ENCODE measurements at places on chromosomes 16 and 17.

DNA sequence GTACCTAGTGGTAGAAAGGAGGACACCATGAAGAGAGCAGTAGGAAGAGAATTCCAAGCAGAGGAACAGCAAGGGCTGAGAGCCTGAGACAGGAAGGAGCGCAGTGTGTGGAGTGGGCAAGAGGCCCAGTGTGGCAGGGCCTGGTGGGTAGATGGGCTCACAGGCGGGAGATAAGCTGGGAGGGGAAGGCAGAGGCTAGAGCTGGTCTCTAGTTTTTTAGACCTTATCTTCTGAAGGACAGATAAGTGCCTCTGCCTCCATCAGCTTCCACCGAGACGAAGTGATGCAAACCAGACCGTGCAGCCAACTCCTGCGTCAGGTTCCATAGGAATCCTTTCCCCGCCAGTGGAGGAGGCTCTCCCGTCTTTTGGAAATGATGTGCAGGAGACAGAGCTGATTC, 33.6 kb downstream of the CDH1 start:
- DNase-seq = peak; percentile 90

GRCh38 chr17:40451420-40451819, 8.2 kb downstream of the IGFBP4 start:
- no peak for DNase-seq

DNA sequence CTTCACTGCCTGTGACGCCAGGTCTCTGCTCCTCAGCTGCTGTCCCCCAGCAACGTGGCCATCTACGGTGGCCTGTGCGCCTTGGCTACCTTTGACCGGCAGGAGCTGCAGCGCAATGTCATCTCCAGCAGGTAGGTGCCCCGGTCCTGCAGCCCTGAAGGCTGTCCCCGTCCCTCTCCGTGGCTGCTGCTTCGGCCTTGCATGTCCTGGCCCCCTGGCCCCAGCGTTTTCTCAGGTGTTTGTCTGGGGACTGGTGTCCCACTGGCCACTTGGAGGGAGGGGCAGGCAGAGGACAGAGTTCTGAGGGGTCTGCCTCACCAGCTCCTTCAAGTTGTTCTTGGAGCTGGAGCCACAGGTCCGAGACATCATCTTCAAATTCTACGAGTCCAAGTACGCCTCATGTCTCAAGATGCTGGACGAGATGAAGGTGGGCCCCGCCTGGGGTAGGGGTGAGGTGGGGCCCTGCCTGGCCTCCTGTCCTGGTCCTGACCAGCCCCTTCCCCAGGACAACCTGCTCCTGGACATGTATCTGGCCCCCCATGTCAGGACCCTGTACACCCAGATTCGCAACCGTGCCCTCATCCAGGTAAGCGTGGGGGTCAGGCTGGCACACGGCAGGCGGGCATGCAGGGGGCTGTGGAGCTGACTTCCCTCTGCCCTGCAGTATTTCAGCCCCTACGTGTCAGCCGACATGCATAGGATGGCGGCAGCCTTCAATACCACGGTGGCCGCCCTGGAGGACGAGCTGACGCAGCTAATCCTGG, 4.4 kb downstream of the GPS1 start:
- DNase-seq = no peak

GRCh38 chr17:47204722-47205418, 4.3 kb upstream of the MYL4 start:
- DNase-seq = no peak

GRCh38 chr16:65480281-65481091, 358.6 kb upstream of the CDH11 start:
- no peak for DNase-seq

GRCh38 chr16:60031740-60032139, 1297.6 kb upstream of the GOT2 start:
- no peak for DNase-seq

DNA sequence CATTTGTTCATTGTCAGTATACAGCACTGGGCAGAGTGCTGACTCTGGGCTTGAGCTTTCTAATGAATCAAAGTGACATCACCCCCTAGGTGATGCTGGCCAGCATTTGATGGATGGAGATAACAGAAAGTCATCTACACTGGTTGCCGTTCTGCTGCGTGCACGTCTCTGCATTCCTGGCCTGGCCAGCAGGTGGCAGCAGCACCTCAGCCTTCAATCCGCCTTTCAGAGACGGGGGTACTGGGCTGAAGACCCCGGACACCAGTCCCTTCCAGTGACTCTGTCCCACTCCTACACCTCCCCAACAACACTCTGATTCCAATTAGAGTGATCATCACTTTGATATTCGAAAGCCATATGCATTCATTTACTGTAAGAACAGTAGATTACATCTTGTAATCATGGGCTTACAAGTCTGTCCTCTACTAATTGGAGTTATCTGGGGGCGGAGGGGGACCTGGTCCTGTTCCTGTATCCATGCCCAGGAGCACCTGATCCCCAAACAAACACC, 6.0 kb downstream of the CPSF4L start:
- peak; percentile 62 for DNase-seq

GRCh38 chr16:4261557-4262172, 11.2 kb downstream of the TFAP4 start:
- peak; percentile 71 for DNase-seq
